Right atrium auricular region (tissue), 2 donors: ENCODE measurements at places on chromosomes 4 and X. TPM values are rescaled to one million over a fixed set of nuclear protein-coding genes. Genes with fewer than 3 reads are reported as not detected.

RAB9B gene
- 12.7 TPM for total RNA-seq

- H3K27me3 ChIP-seq: no peaks in the 10 kb centered on the region
- H3K27ac ChIP-seq: no peak overlapping the region
- no peaks in the 10 kb centered on the region for H3K36me3 ChIP-seq
- no peak overlapping the region for H3K4me3 ChIP-seq
- no peak for DNase-seq
- no peaks in the 10 kb centered on the region for H3K4me1 ChIP-seq
Observed at GRCh38 chr4:4890574-4891255, 31.2 kb downstream of the MSX1 start.

DNA sequence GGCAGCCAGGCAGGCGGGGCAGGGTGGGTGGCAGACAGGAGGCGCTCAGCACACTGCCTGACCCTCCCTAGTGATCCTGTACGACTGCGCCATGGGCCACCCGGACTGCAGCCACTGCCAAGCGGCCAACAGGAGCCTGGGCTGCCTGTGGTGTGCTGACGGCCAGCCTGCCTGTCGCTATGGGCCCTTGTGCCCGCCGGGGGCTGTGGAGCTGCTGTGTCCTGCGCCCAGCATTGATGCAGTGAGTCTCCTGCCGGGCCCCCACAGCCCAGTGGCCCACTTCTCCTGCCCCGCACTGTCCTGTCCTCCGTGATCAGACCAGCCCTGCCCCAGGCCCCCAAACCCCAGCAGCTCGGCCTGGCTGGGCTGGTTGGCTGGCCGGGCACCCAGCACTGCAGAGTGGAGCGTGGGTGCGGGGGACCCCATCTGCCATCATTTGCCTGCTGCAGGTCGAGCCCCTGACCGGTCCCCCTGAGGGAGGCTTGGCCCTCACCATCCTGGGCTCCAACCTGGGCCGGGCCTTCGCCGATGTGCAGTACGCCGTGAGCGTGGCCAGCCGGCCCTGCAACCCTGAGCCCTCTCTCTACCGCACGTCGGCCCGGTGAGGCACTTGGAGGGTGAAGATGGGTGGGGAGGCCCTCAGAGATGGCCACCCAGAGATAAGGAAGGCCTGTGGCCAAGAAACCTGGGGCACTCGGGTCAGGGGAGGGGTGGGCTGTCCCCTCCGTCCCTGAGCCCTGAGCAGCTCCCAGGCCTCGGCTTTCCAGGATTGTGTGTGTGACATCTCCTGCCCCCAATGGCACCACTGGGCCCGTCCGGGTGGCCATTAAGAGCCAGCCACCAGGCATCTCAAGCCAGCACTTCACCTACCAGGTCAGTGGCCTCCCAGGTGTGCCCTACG is 7.6 kb downstream of the PLXNB3 start:
- no peaks in the 10 kb centered on the region for H3K27me3 ChIP-seq
- no peak for DNase-seq
- H3K4me3 ChIP-seq: no peak overlapping the region
- no peaks in the 10 kb centered on the region for H3K4me1 ChIP-seq

DNA sequence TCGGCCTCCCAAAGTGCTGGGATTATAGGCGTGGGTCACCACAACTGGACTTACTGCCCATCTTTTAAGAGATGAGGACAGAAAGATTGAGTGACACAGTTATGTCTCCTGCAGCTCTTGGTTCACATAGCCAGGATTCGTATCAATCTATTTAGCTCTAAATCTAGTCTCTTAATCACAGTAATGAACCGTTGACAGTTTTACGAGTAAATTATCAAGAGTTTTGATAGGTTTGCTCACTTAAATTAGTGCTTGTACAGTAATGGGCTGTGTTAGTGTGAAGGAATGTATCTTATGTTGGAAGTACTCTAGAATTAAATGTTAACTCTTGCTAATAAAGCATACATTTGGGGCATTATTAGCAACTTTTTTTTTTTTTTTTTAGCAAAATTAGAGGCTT is 105.7 kb downstream of the PTTG2 start:
- H3K27ac ChIP-seq: no peak overlapping the region
- DNase-seq: no peak
